Muscle of arm (tissue), 14 donors: ENCODE measurements at places on chromosomes 16 and 17. TPM values are rescaled to one million over a fixed set of nuclear protein-coding genes. Genes with fewer than 3 reads are reported as not detected.

DNA sequence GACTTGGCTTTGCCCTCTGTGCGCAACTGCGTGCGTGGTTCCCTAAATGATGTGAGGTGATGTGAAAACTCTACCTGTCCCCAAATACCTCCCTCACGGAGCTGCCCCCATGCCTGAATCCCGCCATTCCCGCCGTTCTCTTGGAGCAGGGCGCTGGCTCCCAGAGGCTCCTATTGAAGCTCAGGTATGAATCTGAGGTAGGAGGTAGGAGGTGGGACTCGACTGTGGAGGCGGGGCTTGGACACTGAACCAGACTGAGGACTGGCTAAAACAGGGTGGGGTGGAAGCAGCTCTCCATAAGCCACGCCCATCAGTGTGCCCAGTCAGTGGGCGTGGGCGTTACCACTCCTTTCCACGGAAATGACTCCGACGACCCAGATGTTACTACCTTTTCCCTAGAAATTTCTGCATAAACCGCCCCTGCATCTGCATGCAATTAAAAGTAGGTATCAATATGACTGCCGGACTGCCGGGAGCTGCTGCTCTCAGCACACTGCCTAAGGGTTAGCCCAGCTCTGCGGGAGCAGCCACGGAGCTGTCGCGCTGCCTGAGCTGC is 41.0 kb downstream of the FOXL1 start:
- DNase-seq, result no peak

Gene CCL4
- 3.6 TPM for polyA plus RNA-seq

Gene BCL6B
- not detected for polyA plus RNA-seq

Gene MRTFB
- polyA plus RNA-seq, result 25.8 TPM

DNA sequence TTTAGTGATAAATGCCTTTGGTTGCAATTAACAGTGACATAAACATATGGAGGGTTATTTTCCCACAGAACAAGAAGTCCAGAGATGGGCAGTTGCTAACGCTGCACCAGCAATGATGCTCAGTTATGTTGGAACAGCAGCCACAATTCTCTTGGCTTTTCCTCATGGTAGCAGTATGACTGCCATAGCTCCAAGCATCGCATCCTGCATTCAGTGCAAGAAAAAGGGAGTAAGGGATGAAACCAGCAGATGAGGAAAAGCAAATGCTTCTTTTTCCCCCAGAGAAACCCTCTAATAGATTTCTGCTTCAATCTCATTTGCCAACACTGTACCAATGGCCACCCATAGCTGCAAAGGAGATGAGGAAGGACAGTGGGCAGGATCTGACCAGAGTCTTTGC is 13.0 kb upstream of the ZCCHC14 start:
- DNase-seq, result no peak

Gene FAM20A
- polyA plus RNA-seq, result 7.4 TPM

Gene KCNH6
- not detected for polyA plus RNA-seq

DNA sequence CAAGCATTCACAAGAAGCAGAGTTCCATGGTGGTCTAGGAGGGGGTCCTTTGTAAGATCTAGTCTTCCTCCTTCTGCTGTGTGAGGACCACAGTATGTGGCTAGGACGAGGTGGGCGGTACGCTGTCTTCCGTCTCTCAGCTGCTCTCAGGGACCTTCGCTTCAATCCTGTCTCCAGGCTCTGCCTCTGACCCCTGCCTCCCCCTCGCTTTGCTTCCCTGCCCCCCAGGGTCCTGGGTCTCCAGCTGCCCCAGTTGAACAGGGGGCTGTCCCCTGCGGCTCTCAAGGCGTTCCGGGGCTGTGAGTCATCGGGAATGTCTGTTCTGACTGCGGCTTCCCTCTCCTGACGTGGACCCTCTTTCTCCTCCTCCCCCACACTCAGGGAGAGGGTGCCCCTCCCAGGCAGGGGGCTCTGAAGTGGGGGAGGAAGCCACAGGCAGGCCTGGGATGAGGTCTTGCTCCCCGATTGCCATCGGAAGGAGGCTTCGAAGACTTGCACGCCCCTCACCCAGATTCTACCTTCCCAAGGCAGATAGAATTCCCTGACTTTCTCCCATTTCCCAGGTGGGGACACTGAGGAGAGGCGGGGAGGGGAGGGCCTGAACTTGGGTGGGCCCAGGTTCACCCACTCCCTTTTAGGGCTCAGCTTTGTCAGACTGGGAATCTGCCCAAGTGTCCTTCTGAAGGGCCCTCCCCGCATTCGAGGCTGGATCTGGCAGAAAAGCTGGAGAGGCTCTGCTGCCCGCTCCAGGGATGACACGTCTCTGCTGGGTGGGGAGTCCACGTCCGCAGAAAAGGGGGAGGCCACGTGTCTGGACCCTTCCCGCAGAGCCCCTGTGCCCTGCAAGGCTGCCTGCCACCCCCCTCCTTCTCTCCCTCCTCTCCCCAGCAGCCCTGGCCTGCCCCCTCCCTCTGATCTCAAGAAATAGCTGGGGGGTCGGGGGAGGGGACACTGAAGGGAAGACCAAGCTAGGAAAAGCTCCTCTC is 9.1 kb upstream of the COL1A1 start:
- no peak for DNase-seq

Gene NKD1
- 10.5 TPM for polyA plus RNA-seq

GRCh38 chr17:79083191-79083971 is 8.8 kb downstream of the ENGASE start:
- DNase-seq, result no peak

Gene SRP68
- 80.1 TPM for polyA plus RNA-seq

- peak; percentile 90 for DNase-seq
Observed at GRCh38 chr17:67289181-67289876, 44.3 kb upstream of the HELZ start.

DNA sequence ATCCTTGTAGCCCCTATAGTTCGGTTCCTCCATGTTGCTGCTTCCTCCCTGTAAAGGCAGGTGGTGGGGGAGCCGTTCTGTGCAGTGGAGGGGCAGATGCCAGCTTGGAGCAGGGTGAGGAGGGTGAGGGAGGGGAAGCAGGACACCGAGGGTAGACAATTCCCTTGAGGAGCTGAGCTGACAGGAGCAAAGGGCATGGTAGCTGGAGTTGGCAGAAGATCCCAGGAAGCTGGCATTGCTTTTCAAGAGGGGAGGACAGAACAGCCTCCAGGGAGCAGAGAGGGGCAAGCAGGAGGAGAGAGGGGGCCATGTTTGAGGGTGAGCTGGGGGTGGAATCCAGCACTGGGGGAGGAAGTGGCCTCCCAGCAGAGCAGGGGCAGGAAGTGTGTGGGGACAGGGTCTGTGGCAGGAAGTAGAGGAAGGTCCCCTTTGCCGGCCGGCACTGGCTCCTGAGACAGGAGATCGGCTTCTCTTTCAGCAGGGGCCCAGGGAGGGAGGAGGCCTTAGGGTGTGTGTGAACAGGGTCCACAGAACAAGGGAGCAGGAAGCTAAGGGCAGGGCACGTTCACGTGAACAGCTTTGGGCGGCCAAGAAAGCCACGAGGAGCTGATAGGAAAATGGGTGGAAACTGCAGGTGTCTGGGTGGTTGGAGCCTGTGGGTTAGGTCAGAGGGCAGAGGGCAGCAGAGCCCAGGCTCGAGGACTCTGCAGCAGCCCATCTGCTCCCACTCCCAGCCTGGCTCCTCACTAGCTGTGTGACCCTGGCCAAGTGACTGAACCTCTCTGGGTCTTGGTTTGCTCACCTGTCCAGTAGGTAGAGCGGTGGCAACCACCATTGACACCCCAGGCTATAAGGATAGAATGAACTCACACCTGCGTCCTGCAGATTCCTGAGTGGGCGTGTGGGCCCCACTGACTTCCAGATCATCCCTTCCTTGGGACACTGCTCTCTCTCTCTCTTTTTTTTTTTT is 17.5 kb upstream of the SPNS2 start:
- DNase-seq, result no peak

Gene CLEC18A
- polyA plus RNA-seq, result 0.56 TPM

DNA sequence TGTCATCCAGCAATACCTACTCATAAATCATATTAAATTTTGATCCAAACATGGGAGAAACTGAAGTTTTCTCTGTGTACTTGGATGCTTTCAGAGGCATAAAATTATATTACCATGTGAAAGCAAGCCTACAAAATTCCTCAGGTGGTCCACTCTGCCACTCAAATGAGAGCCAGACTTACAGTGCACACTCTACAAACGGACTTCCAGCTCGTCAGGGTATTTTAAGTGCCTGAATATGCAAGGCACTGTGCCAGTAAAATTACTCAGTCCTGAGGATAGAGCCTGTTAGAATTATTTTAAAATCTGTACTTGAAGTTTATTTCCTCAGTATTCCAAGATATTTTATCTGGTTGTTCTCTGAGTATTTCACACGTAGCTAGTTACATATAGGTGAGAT is 54.5 kb downstream of the TENT4B start:
- DNase-seq, result no peak

DNA sequence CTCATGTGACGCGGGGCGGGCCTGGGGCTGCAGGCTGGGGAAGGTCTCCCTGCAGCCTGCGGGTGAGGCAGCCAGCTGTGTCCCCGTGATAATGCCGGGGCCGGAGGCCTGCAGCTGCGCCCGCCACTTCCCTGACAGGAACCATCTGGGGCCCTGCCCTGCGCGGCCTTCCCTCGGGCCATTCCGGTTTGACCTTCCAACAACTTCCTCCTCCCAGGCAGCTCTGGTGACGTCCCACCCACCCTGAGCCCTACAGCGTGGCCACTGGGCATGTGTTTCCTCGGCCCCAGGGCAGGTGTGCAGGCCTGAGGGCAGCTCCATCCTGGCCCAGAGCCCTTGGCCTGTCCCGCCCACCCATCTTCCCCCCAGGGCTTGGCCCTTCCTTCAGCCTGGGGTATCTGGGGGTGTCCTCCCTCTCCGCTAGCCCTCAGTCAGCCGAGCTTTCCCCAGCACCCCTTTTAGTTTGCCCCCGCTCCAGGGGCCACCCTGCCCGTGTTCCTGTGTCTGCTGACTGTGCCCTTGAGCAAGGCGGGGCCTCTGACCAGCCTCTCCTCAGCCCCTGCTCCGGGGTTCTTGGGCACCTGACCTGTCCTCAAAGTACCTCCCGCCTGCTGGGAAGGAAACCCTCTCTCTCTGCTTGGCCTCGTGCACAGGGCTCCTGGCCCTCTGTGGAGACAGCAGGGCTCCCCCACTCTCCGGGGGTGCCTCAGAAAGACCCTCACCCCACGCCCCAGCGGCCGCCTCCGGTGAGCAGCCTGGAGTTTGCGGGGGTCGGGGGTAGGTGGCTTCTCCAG is at the start of gene CBFA2T3:
CBFA2T3 (minus strand) TSS at position 190 of the 794 bp plus-strand sequence. CDS start 400 bp downstream, outside the sequence.
- peak; percentile 45 for DNase-seq

- no peak for DNase-seq
Observed at GRCh38 chr17:57552114-57552624, 192.9 kb downstream of the CCDC182 start.

Gene STAT5A
- 14.6 TPM for polyA plus RNA-seq

Gene CDH13
- 55.3 TPM for polyA plus RNA-seq

- DNase-seq, result no peak
Observed at GRCh38 chr17:81294512-81295030, 536 bp downstream of the SLC38A10 start.

DNA sequence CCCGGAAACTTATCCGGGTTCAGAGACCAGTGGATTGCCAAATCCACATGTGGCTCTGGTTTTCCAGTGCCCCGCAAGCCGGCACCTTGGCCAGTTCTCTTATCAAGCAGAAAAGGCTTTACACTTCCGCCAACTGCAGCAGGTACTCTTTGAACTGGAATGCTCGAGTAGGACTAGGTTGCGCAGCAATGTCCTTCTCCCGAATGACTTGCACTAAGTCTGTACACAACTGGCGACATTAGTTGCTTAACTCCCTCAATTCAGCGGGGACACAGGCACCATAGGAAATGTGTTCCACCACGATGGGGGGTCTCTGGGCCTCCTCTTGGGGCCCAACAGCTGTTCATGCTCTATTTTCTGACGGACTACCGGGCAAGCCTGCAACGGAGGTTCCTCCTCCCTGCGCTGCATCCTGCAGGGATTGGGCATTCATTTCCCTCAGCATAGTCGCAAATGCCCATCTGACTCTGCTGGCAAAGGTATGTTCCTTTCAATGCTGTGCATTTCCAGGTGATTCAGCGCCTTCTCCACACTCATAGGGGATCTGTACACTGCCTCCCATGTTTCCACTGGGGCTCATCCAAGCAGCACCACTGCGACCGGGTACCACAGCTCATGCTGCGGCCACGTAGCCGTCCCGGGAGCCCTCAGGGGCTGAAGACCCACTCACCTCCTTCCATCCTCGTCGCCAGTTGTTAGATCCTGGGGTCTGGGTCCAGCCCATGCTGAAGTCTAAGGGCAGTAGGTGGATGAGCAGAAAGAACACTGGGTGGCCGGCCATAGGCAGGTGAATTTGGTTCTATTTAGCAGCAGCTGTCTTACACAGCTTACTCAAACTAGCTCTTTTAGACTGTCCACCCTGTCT is 34.2 kb upstream of the APPBP2 start:
- no peak for DNase-seq

GRCh38 chr17:32882029-32882428 is 5.1 kb upstream of the MYO1D start:
- DNase-seq, result no peak

Gene TOX3
- 2.0 TPM for polyA plus RNA-seq

DNA sequence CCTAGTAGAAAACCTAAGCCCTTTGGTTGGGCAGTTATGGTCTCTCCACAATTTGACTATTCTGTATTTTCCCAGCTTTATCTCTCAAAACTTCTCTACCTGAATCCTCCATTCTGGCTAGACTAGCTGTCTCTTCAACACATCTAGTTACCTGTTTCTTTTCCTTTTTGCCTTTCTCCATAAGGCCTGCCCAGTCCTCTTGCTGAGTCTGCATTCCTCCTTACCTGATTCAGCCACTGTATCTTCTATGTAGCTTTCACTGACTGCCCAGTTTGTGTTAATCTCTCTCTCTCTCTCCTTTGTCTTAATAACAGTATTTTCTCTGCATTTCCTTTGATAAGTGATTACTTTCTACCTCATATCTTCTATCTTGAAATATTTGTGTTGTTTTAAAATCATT is 2.1 kb upstream of the EVI2A start:
- no peak for DNase-seq
